ENCODE measurements at places on chromosomes 2 and 18.
A peak's percentile ranks its signal among the peaks of the same experiment; 100 is the strongest.

- DNase-seq: no peak
Observed at GRCh38 chr2:241804326-241805229, 4.4 kb upstream of the NEU4 start.

- no peak for DNase-seq
Observed at GRCh38 chr2:78024996-78025395, 502.8 kb upstream of the LRRTM4 start.

GRCh38 chr2:74333896-74334586 is 9.2 kb downstream of the SLC4A5 start:
- DNase-seq: no peak

- DNase-seq: no peak
Observed at GRCh38 chr2:44817673-44818335, 123.7 kb upstream of the SIX3 start.

DNA sequence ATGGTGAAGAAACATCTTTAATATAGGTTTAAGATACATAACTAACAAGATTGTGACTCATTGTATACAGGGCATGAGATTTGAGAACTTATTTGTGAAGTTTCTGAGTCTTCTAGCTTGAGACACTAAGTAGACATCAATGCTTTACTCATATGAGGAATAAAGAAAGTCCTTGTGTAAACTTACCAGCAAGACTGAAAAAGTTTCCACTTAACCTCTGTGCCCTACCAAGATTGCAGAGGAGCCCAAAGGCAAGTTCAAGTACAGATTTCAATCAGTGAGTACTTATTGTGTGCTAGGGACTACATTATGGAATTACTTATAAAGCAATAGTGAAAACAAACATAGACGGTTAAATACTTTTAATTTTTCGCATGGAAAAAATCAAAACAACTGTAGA is 1041.2 kb upstream of the CELF4 start:
- no peak for DNase-seq

- peak; percentile 57 for DNase-seq
Observed at GRCh38 chr2:112542984-112543661, 858 bp downstream of the POLR1B start.

DNA sequence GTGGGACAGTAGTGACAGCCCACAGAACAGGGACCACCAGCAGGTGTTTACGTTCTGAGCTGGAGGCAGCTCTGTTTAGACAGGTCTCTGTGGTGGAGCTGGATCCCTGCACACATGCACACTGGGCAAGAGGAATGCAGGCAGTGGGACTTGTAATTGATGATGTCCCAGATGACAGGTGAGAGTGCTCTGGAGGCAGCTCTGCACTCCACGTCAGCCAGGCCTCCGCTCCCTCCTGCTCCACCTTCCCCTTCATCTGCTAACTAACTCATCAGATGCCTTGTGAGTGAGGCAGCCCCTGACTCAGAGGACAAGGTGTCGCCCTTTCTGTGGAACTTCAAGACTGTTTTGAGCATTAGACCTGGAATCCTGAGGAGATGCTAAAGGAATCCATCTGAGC is 53.2 kb downstream of the SH3YL1 start:
- DNase-seq: no peak

DNA sequence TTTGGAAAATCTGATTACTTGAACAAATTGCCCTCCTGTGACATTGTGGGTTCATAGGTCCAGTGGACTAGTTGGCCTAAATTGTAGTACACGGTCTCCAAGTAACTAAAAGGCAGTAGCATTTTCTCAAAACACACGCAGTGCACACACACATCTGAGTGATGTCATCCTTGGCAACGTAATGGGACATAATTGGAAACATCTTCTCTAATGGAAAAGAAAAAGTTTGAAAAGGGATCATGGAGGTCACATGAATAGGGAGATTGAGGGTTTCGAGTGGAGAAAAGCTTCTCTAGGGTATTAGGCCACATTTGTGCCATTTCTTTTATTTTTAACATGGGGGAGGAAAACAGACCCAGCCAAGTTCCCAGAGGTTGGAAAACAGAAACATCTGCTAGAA is 93.3 kb downstream of the MAP4K4 start:
- no peak for DNase-seq

Measured in DMS53 (cell line).